Activated CD8-positive, alpha-beta memory T cell treated with anti-CD3 and anti-CD28 coated beads, Interleukin-2, amount 10 ng/mL, durations not matched to agents 7 days and 5 days (primary cell): ENCODE measurements at places on chromosomes 2 and 18.
A peak's percentile ranks its signal among the peaks of the same experiment; 100 is the strongest.

DNA sequence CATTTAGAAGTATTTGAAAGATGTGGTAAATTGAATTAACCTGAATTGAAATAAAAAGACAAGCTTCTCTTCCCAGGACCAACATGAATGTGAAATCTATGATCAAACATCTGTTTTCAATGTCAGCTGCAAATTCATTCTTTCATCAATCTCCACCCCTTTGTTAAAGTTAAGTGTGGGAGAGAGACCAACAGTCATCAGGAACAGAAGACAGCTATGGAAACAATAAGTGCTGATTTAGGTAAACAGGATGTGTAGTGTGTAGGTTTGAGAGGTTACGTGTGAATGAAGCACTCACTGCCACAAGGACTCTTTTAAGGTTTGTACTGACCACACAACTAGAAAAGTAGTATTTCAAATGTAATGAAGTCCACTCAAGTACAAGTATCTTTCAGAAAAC lies 1659.8 kb upstream of the CELF4 start:
- H3K4me3 ChIP-seq, result no peak overlapping the region
- no peaks in the 10 kb centered on the region for H3K27me3 ChIP-seq
- no peaks in the 10 kb centered on the region for H3K36me3 ChIP-seq
- H3K27ac ChIP-seq, result no peak overlapping the region

- no peak for DNase-seq
- no peaks in the 10 kb centered on the region for H3K36me3 ChIP-seq
- H3K27me3 ChIP-seq, result peaks cover 67% of the 10 kb centered on the region
- H3K4me1 ChIP-seq, result peaks cover 5% of the 10 kb centered on the region
- H3K27ac ChIP-seq, result no peak overlapping the region
Observed at GRCh38 chr2:9206991-9207640, 504 bp downstream of the ASAP2 start.

- H3K4me3 ChIP-seq, result no peak overlapping the region
- no peak for DNase-seq
- peaks cover 15% of the 10 kb centered on the region for H3K27me3 ChIP-seq
Observed at GRCh38 chr2:42421601-42422239, 60.7 kb upstream of the COX7A2L start.

- H3K36me3 ChIP-seq, result no peaks in the 10 kb centered on the region
- H3K4me1 ChIP-seq, result peaks cover 9% of the 10 kb centered on the region
- H3K4me3 ChIP-seq, result no peak overlapping the region
Observed at GRCh38 chr2:68282811-68283418, 30.6 kb upstream of the PPP3R1 start.

DNA sequence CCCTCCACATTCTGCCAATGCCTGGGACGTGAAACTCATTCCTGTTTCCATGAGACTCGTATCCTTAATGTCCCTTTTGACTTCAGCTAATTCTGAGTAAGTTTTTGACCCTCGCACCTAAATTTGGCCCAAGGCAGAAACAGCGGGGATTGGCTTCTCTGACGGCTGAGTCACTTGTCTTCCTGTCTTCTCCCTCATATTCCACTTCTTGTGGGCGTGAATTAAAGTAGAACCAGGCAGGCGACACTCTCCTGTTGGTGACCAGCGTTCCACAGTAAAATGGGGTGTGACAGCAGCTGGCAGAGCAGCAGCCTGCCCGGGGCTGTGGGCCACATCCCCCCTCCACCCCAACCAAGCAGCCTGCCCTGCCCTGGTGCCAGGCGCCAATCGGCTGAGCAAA lies 15.5 kb downstream of the TTC32 start:
- peak; percentile 34 for DNase-seq
- peaks cover 5% of the 10 kb centered on the region for H3K4me1 ChIP-seq

DNA sequence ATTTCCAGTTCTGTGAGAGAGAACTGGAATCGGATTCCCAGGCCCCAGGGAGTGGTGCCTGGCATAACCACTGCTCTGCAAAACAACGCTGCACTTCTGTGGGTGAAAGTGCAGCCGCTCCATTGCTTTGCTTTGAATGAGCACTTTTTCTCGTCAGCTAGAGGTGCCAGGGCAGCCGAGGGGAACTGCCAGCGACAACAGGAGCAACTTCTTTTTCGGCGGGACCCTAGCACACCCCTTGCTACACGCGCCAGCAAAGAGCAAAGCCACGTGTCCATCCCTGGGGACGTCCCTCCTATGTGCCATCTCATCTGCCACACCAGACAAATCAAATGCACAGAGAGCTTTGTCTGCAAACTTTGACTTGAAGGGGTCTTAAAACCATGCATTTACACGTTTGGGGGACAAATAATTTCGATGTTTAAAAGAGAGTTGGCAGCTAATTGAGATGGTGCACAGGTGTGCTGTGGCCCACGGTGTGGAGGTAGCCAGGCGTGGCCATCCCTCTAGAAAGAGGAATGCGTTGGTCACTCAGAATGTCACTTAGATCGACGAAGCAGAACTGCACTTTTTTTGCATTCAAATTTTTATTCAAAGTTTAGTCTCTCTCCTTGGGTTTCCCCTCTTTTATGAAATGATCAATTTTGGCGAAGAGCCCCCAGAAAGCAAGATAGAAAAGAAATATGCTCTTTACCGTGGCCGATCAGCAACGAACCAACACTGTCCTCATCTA lies 151.8 kb downstream of the MBP start:
- no peak overlapping the region for H3K4me3 ChIP-seq
- peaks cover 6% of the 10 kb centered on the region for H3K4me1 ChIP-seq
- H3K36me3 ChIP-seq, result no peaks in the 10 kb centered on the region

- peaks cover 27% of the 10 kb centered on the region for H3K27me3 ChIP-seq
- peak; percentile 25 for DNase-seq
- peaks cover 5% of the 10 kb centered on the region for H3K4me1 ChIP-seq
- no peaks in the 10 kb centered on the region for H3K36me3 ChIP-seq
- H3K27ac ChIP-seq, result no peak overlapping the region
Observed at GRCh38 chr2:111670776-111671175, 213.2 kb downstream of the ANAPC1 start.

- H3K4me3 ChIP-seq, result no peak overlapping the region
- H3K27ac ChIP-seq, result no peak overlapping the region
- no peak for DNase-seq
- H3K4me1 ChIP-seq, result no peaks in the 10 kb centered on the region
Observed at GRCh38 chr2:236678307-236678975, 108.8 kb downstream of the ACKR3 start.

- H3K4me1 ChIP-seq, result peaks cover 3% of the 10 kb centered on the region
- H3K36me3 ChIP-seq, result peaks cover 19% of the 10 kb centered on the region
- no peak overlapping the region for H3K4me3 ChIP-seq
- DNase-seq, result no peak
Observed at GRCh38 chr2:231449503-231450054, 14.7 kb downstream of the NCL start.

GRCh38 chr2:120465701-120465988 lies 119.7 kb downstream of the INHBB start:
- no peak for DNase-seq
- no peaks in the 10 kb centered on the region for H3K4me1 ChIP-seq
- H3K27me3 ChIP-seq, result no peaks in the 10 kb centered on the region
- no peak overlapping the region for H3K4me3 ChIP-seq
- no peak overlapping the region for H3K27ac ChIP-seq
- H3K36me3 ChIP-seq, result no peaks in the 10 kb centered on the region

DNA sequence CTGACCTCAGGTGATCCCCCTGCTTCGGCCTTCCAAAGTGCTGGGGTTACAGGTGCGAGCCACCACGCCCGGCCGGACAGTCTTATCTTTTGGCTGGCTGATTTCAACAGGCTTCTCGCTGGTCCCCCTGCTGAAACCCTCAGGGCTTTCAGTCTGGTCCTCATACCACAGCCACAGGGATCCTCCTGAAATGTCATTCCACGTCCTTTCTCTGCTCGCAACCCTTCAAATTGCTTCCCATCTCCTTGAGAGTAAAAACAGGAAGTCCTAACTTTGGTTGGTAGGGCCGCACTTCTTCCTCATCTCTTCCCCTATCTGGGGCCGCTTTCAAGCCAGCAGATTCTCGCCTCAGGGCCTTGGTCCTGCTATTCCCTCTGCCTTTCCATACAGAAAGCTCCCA lies 1.4 kb upstream of the CAB39 start:
- peaks cover 32% of the 10 kb centered on the region for H3K4me1 ChIP-seq
- no peaks in the 10 kb centered on the region for H3K27me3 ChIP-seq
- H3K4me3 ChIP-seq, result peak overlapping the region; percentile 97

DNA sequence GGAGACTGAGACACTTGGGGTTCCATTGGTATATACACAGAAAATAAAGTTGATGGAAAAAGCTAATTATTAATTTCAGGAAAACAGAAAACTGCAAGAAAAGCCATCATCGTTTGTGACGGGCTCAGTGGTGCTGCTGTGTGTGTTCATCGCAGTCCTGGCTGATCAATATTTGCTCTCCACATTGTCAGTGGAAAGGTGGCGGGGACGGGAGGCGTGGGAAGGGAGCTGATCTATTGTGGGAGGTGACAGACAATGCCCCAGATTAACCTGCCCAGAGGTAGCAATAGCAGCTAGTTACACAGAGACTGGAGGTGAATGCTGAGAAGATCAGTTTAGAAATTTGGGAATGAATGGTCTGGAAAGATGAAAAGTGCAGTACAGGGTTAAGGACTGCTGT lies 50.0 kb upstream of the CTDP1 start:
- H3K4me1 ChIP-seq, result peaks cover 19% of the 10 kb centered on the region
- no peak overlapping the region for H3K27ac ChIP-seq
- H3K36me3 ChIP-seq, result peaks cover 4% of the 10 kb centered on the region
- DNase-seq, result no peak
- H3K27me3 ChIP-seq, result peaks cover 13% of the 10 kb centered on the region

- no peak overlapping the region for H3K4me3 ChIP-seq
- H3K4me1 ChIP-seq, result peaks cover 11% of the 10 kb centered on the region
- no peak for DNase-seq
- peak overlapping the region; percentile 5 for H3K27ac ChIP-seq
- no peaks in the 10 kb centered on the region for H3K27me3 ChIP-seq
Observed at GRCh38 chr2:11292464-11293255, 51.8 kb downstream of the ROCK2 start.

GRCh38 chr2:37837628-37838328 lies 87.3 kb upstream of the RMDN2 start:
- H3K36me3 ChIP-seq, result no peaks in the 10 kb centered on the region
- peaks cover 10% of the 10 kb centered on the region for H3K27me3 ChIP-seq
- H3K27ac ChIP-seq, result no peak overlapping the region
- no peak for DNase-seq
- H3K4me1 ChIP-seq, result peaks cover 10% of the 10 kb centered on the region
- H3K4me3 ChIP-seq, result no peak overlapping the region
